ENCODE measurements at places on chromosomes 12 and 14.

DNA sequence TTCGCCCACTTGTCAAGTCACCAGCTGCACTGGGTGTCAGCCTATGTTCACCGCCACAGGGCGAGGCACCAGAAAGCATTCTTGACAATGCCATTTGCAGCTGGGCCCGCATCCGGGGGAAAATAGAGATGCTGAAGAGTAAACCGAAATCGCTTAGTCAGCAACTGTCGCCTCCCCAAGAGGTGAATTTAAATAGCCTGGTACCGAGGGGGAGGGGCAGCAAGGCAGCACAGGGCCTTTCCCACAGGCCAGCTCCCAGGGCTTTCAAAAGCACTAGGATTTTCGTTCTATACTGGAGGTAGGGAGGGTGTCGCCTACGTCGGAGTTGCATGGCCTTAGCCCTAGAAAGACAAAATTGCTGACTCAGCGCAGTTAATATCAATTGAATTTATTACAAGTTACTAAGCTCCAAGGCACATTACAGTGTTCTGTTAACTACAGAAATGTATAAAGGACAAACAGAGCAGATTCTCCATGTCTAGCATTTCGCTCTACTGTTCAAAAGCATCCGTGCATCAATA, 4.3 kb downstream of the IRF2BPL start:
- peak; percentile 60 for DNase-seq

DNA sequence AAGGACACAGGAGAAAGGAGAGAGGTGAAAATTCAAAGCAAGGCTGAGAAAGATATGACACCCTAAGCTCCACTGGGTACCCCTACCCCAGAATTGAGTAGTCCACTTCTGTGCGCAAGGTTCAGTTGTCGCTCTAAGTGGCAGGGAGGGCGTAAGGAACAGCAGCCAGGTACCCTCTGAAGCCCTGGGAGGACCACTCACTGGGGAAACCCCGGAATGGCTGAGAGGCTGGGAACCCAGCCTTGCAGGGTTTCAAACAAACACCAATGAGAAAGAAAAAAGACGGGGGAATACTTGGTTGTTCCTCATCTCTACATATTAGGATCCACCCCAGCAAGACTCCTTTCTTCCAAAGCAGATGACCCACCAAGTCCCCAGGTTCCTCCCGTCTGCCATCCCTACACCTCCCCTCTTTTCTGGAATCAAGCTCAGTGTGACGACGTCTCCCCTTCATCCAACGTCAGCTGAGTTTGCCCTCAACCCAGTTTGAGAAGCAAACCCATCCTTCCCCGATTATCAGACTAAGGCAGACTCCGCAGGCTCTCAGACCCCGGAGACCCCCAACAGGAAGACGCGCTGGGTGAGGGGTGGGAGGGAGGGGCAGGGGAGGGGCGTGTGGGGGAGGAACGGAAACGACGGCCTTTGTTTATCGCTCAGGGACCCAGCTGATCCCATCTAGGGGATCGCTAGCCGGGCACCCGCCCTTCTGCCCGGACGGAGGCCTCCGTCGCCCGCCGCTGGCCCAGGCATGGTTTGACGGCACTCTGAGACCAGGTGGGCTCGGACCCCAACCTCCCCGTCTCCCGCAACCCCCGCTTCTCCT, 795 bp downstream of the LMBR1L start:
- peak; percentile 24 for DNase-seq

DNA sequence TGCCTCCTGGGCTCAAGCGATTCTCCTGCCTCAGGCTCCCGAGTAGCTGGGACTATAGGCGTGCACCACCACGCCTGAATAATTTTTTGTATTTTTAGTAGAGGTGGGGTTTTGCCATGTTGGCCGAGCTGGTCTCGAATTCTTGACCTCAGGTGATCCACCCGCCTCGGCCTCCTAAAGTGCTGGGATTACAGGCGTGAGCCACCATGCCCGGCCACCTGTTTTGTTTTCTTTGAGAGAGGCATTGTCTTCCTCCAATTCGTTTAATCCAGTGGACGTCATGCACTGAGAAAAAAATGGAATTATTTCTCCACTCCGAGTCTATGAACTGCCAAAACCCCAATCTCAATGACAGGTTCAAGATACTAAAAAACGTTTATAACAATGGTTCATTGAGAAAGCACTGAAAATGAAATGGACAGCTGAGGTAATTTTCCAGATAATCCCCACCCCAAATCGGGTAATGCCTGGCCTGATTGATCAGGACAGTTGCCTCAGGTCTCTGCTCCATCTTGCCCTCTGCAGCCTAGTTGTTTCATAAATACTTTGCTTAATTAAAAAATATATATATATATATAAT, 132.7 kb upstream of the PARP11 start:
- DNase-seq: no peak

- DNase-seq: no peak
These were observed 21.3 kb upstream of the SERPINA6 start for GRCh38 chr14:94344389-94344788.

DNA sequence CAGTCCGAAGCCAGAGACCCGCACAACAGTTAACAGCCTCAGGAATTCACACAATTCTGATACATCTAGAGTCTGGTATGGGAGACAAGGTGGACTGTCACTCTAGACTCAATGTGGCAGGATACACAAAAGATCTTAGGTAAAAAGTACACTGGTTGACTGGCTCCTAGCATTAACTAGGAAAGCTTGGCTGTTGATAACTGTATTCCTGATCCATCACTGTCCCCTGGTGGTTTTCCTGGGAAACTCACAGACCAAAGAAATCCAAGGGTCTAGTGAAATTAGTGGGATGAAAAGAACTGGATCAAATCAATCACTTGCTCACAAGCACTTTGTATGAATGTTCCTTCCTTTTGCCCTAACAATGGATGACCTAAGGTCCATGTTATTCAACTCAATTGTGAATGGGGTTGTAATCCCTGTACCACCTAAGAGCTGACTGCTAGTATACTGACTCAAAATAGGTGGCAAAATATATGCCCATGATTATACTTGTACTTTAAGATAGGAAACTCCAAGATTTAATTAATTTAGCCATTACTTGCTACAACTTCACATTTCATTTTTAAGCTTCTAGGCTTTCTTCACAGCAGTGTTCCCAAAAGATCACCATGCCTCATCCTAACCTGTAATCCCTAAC, 14.0 kb downstream of the NPC2 start:
- no peak for DNase-seq

DNA sequence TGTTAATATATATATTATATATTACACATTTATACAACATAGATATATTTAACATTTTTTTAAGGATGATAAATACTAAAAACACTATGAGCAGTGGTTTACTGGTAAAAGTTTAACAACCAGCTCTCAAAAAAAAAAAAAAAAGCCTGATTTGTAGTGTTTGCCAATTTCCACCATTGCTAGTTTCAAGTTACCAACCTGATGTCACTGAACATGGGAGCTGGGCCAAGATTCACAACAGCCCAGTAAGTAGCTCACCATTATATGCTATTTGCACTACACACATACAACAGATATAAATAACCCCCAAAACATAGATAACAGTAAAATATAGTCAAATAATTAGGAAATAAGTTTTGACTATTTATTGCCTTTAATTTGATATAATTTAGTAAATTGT, 28.9 kb upstream of the TMX1 start:
- DNase-seq: no peak

GRCh38 chr12:89238593-89238992, 113.7 kb downstream of the DUSP6 start:
- DNase-seq: no peak

- DNase-seq: no peak
These were observed 79.1 kb downstream of the LRIG3 start for GRCh38 chr12:58841058-58841798.

DNA sequence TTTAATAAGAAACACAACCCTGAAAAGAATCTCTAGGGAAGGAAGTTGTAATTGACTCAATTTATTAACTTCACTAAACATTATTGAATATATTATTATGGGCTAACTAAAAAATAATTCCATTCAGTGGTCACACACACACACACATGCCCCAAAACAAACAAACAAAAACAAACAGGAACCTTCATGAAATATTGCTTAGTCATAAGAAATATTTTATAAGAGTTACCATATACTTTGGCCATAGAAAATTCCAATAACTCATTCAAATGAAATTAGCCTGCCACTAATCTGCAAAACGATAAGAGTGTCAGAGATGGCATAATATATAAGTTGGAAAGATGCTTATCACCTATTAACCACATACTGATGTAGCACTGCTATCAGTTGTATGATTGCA, 268.4 kb upstream of the AMIGO2 start:
- DNase-seq: no peak

GRCh38 chr12:47834199-47834903, 14.6 kb upstream of the HDAC7 start:
- DNase-seq: no peak

DNA sequence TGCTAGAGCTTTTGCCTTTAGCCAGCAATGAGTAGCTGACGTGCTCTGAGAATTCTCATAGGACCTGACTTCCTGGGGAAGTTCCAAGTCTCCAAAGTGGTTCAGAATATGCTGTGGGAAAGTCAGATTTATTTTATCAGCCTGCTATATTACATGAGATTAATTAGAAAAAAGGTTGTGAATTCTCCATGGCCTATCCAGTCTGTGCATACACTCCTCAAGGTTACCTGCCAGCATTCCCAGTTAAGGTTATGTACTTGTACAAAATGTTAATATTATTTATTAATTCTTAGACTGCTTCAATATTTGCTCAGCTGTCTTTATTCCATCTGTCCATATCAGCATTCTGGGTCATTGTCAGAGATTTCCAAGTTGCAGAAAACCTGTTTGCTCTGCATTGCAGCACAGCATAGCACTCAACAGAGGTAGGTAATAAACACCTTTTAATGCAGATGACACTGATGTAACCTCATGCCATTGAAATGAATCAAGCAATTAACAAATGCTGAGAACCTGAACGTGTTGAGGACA, 2.7 kb upstream of the SEL1L start:
- DNase-seq: no peak

DNA sequence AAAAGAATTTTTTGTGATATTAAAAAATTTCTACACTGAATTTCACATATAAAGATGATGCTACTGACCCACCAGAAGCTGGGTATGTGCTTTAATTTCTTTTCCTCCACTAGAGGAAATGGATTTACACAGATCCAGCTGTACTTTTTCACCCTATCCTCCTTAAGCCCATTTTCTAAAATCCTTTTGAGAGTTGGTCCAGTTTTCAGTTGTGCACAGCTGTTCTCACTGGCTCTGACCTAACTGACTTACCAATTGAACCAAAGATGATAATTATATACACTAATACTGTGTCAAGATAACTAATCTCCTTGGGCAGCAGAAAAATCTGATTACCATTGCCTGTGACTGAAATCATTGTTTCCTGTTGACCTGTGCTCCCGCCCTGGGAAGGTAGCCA, 108.5 kb downstream of the ZFC3H1 start:
- no peak for DNase-seq

Data from CD4-positive, alpha-beta T cell treated with Interleukin-4 for 1 hour (primary cell).